ENCODE measurements at places on chromosomes 2 and 18.

GRCh38 chr2:174776675-174777074, 12.4 kb upstream of the CHRNA1 start:
- no peak for DNase-seq

GRCh38 chr2:74908748-74909444, 49.5 kb upstream of the POLE4 start:
- DNase-seq, result no peak

- no peak for DNase-seq
Observed at GRCh38 chr2:127134833-127135830, 28.2 kb upstream of the BIN1 start.

- no peak for DNase-seq
Observed at GRCh38 chr2:119696494-119697030, 17.6 kb downstream of the TMEM177 start.

DNA sequence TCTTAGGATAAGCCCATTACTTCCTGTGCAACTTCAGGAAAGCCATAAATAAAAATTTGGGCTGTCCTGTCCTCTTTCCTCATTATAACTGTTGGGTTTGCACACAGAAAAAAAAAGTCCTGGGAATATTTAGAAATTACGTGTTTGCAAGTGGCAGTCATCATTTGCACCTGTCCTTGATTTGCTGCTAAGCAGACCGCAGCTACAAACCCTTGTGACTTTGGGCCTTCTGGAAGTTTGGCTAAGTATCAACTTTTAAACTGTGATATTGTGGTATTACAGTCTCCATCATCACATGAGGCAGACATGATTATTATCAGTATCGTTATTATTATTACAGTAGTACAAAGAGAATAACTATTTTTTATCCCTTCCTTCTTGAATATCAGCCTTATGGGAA, 260.7 kb upstream of the SESTD1 start:
- no peak for DNase-seq

DNA sequence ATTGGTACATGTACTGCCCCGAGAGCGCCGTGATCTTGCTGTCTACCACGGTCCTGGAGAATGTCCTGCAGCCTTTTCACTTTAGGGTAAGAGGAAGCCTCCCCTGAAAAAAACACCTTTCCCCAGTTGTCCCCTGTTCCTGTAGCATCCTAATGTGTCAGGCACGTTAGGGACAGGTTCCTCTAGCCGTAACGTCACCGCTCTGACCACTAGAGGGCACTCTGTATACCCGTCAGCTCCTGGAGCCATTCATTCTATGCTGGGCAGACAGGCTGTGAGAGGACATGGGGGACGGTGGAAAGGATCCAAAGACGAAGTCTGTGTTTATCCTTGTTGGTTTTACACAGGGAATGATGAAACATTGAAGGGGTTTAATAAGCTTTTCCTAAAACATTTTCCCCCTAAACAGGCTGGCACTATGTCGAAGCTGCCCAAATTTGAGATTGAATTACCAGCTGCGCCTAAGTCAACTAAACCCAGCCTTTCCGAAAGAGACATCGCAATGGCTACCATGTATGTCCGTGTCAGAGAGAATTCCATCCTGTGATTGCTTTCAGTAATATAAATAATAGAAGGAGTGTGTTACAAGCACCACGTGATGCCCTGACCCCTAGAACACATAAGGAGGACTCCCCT, 12.7 kb downstream of the RMC1 start:
- peak; percentile 62 for DNase-seq

- no peak for DNase-seq
Observed at GRCh38 chr2:240510513-240511210, 47.1 kb downstream of the ANKMY1 start.

DNA sequence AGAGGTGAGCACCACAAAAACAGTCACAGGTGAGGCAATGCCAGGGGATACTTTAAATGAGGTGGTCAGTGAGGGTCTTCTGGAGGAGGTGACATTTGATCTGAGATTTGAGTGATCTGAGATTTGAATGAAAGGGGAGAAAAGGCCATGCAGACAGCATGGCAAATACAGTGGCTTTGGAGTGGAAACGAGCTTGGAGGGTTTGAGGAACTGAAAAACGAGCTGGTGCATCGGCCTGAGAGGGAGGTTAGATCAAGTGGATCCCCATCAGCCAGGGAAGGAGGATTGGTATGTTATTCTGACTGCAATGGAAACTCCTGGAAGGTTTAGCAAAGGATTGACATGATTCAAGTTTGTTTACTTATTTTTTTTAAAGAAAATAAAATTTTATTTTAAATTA, 245.1 kb downstream of the KCNS3 start:
- no peak for DNase-seq

DNA sequence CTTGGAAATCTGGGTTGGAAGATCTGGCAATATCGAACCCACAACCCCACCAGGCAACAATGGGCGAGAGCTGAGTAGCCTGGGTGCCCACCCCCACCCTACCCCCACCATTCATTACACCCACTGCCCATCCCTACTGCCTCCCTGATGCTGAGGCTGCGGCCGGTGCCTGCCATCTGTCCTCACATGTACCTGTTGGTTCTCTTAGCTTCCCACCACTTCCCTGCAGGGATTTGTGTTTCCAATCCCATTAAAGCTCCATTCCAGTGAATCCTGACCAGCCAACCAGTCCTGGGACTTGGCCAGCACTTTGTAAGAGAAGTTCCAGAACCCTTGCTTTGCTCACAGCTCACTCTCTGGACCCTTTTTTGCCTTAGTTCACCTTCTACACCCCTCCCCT, 163.0 kb upstream of the SH3BP4 start:
- DNase-seq, result no peak

DNA sequence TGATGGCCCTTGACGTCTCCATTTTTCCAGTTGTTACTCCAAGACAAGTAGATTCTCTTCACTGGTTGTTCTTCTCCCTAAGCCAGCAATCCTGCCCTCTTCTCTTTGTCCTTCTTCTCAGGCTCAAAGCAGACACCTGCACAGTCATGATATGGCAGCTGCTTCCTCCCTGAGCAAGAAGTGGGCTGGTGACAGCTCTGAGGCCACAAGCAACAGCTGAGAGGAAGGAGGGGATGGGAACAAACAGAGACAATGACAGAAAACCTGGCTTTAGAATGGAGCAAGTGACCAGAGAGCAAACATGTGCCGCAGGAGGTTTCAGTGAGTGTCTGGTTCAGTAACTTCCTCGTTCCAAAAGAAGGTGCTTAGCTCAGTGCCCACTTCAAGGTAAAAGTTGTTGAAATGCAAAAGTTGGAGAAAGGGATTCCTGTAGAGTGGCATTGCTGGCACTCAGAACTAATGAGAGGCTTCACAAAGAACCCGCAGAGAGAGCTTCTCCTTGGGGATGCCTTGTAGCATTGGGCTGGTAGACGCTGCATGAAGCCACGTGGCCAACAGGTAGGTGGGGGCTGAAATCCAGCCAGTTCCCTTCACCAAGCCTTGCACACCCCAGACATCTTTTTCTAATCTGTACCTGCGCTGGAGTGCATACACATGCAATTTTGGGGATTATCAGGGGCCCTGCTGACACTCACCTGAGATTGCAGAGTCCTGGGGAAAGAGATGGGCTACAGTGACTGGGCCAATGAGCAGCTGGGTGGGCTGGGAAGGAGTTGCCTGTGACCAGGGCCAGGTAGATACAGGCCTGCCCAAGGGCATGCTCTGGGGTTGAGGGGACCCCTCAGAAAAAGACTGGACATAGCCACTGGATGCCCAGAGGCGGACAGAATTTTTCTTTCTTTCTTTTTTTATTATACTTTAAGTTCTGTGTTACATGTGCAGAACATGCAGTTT, 153.3 kb upstream of the RAB12 start:
- DNase-seq, result no peak

DNA sequence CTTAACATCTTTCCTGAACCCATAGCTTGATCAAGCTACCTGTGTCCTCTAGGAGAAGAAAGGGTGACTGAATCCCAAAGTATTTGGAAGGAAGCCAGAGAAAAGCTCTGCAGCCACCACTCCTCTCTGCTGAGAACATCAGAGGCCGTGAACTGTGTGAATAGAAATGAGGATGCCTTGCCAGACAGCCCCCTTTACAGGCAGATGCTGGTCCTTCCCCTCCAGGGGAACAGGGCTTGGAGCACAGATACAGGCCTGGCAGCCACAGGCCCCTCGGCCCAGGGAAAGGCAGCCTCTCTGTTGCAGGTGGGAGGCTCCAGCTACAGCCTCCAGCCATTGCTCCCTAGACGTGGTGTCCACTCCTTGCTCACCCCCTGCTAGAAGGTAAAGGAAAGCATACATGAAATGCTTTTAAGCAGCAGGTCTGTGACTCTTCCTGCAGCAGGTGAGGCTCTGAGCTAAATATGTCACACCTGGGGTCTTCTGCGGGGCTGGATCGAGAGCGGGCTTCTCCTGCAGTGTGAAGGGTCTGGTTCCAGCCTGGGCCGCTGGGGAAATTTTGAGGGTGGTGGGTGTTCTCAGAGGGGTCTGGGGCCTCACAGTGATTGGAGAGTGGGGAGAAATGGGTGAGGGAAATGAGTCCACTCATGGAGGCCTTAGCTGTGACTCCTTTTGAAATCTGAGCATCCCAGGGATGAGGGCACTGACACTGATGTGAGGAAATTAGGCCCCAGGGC, 234.0 kb downstream of the KLHL29 start:
- no peak for DNase-seq

DNA sequence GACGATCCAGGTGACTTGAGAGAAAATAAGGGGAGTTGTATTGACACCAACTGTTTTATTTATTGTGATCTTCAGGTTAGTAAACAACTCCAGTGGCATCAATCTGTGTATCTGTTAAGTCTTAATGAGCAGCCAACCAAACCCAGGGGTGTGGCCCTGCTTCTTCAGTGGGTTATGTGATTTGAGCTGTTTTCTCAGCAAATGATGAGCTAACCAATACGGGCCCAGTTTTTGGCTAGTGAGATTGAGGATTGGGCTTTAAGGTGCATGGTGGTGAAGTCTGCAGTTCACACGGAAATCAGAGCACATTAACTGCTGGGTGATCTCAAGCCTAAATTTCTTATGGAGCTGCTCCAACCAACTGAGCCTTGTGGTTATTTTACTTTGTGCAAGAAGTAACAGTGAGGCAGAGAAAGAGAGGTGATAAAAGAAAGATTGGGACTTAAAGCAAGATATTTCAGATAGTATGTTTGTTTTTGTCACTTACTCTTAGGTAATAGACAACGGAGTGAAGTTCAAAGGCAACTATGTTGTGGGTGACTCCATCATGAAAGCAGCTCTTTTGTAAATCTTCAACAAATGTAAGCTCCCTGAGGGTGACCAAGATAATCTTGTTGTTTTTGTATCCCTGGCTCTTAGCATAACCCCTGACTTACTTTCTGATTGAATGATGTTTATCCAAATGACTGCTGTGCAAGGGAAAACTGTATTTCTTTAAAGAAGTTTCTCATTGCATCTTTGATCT, 2.4 kb downstream of the MTCL1 start:
- peak; percentile 67 for DNase-seq

DNA sequence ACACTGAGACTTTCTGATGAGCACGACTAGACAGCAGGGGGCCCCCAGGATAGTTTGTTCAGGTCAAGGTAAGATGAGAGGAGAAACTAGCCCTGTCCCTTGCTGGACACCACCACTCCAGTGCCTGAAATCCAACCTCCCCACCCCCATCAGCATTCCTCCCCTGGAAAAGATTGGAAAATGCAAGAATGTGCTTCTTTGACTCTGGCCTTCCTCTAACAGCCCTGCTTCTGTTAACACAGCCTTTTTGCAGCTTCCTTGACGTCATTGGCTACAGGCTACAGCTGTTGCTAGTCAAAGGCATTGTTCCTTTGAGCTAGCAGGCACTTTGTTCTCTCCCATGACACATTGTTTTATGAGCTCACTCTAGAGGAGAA, 20.1 kb upstream of the LTBP1 start:
- peak; percentile 41 for DNase-seq

DNA sequence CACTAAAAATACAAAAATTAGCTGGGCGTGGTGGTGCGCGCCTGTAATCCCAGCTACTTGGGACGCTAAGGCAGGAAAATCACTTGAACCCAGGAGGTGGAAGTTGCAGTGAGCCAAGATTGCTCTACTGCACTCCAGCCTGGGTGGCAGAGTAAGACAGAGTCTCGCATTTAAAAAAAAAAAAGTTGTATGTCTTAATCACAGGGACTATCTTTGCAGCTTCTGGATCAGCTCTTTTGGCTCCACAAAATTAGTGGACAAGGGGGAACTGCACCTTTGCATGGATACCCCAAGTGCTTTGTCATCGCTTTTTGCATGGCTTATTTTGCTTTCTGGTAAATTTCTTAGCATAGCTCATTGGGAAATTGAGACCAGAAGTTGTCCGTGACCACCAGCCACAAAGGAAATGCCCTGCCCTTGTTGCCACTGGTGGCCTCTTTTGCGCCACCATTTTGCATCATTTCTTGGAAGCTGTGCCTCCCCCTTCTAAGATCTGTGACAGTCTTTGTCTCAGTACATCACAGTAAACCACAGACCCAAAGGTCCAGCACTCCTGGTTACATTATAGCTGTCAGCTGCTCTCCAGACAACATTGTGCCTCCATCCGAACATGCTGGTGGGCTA, 43.9 kb upstream of the PCBP1 start:
- DNase-seq, result no peak

GRCh38 chr18:23133860-23134779, 1.2 kb upstream of the CABLES1 start:
- DNase-seq, result no peak

- DNase-seq, result no peak
Observed at GRCh38 chr18:13450289-13451212, 232.0 kb downstream of the LDLRAD4 start.

DNA sequence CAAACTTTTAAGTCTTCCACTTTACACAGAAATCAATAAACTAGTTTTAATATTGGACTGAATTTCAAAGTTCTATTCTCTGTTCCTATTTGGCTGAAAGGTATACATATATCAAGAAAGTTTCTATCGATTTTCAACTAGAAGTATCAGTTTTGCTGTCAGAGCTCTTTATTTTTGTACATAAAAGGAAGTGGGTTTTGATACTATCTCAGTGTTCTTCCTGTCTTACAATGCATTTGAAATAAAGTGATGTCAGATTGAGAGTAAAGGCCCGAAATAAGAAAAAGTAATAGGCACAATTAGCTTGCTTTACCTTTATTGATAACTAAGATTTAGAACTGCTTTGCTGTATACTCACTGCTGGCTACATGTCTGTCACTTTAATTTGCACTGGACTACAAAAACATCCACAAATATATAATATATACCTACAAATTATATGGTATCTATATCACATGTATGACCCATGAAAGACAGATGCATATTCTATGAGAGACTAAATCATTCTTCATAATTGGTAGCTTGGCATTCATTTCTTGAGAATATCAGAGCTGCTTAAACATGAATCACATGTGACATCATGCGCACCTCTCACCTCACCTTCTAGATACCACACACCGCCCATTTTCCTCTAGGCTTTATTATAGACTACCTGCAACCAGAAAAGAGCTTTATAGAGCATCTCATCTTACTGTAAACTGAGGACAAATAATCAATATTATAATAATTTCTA, 83.6 kb downstream of the ASXL2 start:
- DNase-seq, result no peak

- DNase-seq, result no peak
Observed at GRCh38 chr2:165056564-165056963, 101.2 kb upstream of the SLC38A11 start.

- DNase-seq, result no peak
Observed at GRCh38 chr18:56165601-56166355, 472.6 kb downstream of the TXNL1 start.

GRCh38 chr2:62234755-62235655, 39.1 kb downstream of the B3GNT2 start:
- DNase-seq, result no peak

All from HT1080 (cell line).